K562 (cell line): ENCODE measurements at places on chromosomes 7 and 10. TPM values are rescaled to one million over a fixed set of nuclear protein-coding genes. Genes with fewer than 3 reads are reported as not detected.
A peak's percentile ranks its signal among the peaks of the same experiment; 100 is the strongest.

DNA sequence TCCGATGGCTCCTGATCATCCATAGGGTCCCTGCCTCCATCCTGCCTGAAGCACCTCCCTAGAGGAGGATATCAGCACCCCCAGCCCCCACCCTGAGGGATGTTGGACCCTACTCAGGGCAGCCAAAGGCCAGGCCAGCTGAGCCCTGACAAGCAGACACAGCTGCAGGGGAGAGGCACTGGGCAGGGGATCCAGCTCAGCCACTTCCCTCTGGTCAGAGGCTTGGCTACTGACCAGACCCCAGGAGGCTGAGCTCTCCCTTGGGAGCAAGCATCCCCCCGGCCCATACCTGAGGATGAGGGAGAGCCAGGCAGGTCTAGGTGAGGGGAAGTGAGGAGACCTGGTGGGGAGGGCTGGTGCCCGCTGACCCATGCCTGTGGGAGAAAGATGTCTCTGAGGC, 6.6 kb downstream of the LDB3 start:
- no peaks in the 10 kb centered on the region for H3K36me3 ChIP-seq
- DNase-seq: no peak
- H3K27ac ChIP-seq: no peak overlapping the region
- H3K4me1 ChIP-seq: peaks cover 10% of the 10 kb centered on the region

- no peaks in the 10 kb centered on the region for H3K27me3 ChIP-seq
- no peak overlapping the region for H3K4me3 ChIP-seq
- H3K4me1 ChIP-seq: peaks cover 58% of the 10 kb centered on the region
- H3K36me3 ChIP-seq: peaks cover 6% of the 10 kb centered on the region; the same call in 1 of the 3 replicates
- peak overlapping the region; percentile 71; the same call in 2 of the 3 replicates for H3K27ac ChIP-seq
These were observed 102.7 kb downstream of the FAM53B start for GRCh38 chr10:124641282-124642087.

- no peak overlapping the region for H3K4me3 ChIP-seq
- H3K4me1 ChIP-seq: no peaks in the 10 kb centered on the region; the same call in 2 of the 3 replicates
- no peak for DNase-seq
- H3K36me3 ChIP-seq: peaks cover 21% of the 10 kb centered on the region; the same call in 2 of the 3 replicates
- no peak overlapping the region for H3K27ac ChIP-seq
These were observed 64.2 kb downstream of the MINDY4 start for GRCh38 chr7:30835396-30835915.

GRCh38 chr10:130041451-130042371, 68.9 kb downstream of the C10orf143 start:
- H3K27me3 ChIP-seq: peaks cover 3% of the 10 kb centered on the region; the same call in 2 of the 3 replicates
- H3K36me3 ChIP-seq: no peaks in the 10 kb centered on the region
- H3K4me3 ChIP-seq: no peak overlapping the region
- H3K4me1 ChIP-seq: no peaks in the 10 kb centered on the region

DNA sequence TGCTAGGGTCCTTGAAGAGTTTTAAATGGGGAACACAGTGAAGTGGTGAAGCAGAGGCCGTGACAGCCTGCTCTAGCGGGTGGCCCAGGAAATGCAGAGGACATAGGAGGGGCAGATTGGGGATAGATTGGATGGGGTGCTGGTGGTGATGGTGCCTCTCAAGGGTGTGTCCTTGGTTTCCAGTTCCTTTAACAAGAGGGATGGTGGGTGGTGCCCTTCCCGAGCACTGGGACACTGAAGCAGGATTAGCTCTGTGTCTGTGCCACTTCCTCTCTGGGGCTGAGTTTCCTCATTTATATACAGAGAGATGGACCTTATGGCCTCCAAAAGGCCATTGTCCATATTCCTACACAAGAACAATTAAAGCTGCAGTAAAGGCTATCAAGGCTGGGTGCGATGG, 285.5 kb downstream of the TCF7L2 start:
- DNase-seq: no peak
- peaks cover 20% of the 10 kb centered on the region for H3K27me3 ChIP-seq
- H3K36me3 ChIP-seq: no peaks in the 10 kb centered on the region
- H3K4me1 ChIP-seq: no peaks in the 10 kb centered on the region

The PNPLA8 gene
- 12.8 and 13.0 TPM in 2 replicates for total RNA-seq

DNA sequence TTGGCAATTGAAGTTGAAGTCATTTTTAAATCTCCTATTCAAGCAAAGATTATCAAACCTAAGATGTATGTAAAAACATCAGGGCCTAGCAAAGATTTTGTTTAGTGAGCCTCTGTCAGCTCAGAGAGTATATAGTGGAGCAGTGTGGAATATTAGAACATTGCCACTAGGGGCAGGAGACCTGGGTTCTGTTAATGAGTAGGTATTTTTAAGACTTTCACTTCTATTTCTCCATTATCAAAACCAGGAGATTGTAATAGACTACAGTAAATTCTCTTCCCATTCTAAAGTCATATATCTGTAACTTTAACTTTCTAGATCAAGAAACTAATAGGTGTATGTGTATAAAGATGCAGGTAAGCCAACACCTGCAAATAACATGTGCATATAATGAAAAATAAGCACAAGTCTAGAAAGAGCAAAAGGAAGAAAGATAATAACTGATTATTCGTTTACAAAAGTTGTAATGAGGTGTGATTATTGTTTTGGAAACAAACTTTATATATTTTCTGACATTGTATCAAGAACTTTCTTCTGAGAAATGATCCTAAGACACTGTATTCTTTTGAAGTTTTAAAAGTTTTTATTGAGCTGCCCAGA, 64.4 kb downstream of the KCND2 start:
- no peak overlapping the region for H3K27ac ChIP-seq
- no peak overlapping the region for H3K4me3 ChIP-seq
- H3K27me3 ChIP-seq: no peaks in the 10 kb centered on the region
- no peaks in the 10 kb centered on the region for H3K4me1 ChIP-seq
- peak; percentile 27 for DNase-seq
- H3K36me3 ChIP-seq: no peaks in the 10 kb centered on the region

The CD36 gene
- 0.42 and 0.72 TPM in 2 replicates for total RNA-seq

The PITX3 gene
- total RNA-seq: 0.56 and 0.98 TPM in 2 replicates

- H3K27ac ChIP-seq: no peak overlapping the region
- H3K36me3 ChIP-seq: no peaks in the 10 kb centered on the region
- H3K4me3 ChIP-seq: no peak overlapping the region
- H3K27me3 ChIP-seq: no peaks in the 10 kb centered on the region; the same call in 2 of the 3 replicates
- no peaks in the 10 kb centered on the region for H3K4me1 ChIP-seq
These were observed 31.4 kb upstream of the DLX6 start for GRCh38 chr7:96973986-96974385.

The GLI3 gene
- 0.18 and 0.27 TPM in 2 replicates for total RNA-seq

DNA sequence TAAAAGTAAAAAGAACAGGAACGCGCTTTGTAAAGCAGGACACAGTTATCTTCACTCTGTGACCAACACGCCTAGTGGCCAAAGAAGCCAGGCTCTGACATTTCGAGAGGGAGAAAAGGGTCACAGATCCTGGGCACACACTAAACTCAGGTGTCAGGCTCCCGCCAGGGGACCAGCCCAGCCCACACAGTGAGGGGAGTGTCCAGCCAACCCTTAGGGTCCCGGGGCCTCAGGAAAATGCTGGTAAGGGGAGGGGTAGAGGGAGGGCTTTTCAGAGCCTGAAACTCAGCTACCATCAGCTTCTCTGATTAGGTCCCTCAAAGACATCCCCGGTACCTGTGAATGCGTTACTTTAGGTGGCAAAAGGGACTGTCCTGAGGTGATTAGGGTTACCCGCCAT, 16.6 kb downstream of the ANXA11 start:
- no peak for DNase-seq
- no peaks in the 10 kb centered on the region for H3K27me3 ChIP-seq
- peak overlapping the region; percentile 60 for H3K27ac ChIP-seq
- peaks cover 31% of the 10 kb centered on the region for H3K4me1 ChIP-seq
- no peak overlapping the region for H3K4me3 ChIP-seq

GRCh38 chr7:107077699-107078516, 33.4 kb downstream of the PRKAR2B start:
- peaks cover 21% of the 10 kb centered on the region; the same call in 2 of the 3 replicates for H3K36me3 ChIP-seq
- H3K4me3 ChIP-seq: no peak overlapping the region
- H3K4me1 ChIP-seq: peaks cover 27% of the 10 kb centered on the region
- H3K27ac ChIP-seq: peak overlapping the region; percentile 65

DNA sequence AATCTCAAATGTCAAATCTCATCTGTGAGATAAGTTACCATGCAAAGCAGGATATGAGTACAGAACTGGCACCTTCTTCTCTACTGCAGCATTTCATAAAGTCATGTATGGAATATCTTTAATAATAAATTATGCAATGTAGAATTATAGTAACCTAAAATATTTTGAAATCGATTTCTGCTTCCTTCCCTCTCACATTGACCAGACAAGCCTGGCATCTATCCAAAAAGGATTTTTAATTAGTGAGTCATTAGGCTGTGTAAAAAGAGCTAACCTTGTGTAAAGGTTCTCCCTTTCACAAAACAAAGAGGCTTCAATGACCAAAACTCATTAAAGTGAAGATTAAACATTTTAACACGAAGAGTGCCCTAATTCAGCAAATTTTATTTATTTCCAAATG, 48.8 kb upstream of the EXOC6 start:
- H3K4me1 ChIP-seq: no peaks in the 10 kb centered on the region; the same call in 2 of the 3 replicates
- no peaks in the 10 kb centered on the region for H3K36me3 ChIP-seq
- no peaks in the 10 kb centered on the region for H3K27me3 ChIP-seq
- DNase-seq: no peak

- H3K4me1 ChIP-seq: peaks cover 38% of the 10 kb centered on the region
- DNase-seq: peak; percentile 53
- no peaks in the 10 kb centered on the region for H3K36me3 ChIP-seq
- H3K27me3 ChIP-seq: no peaks in the 10 kb centered on the region
These were observed 69.2 kb upstream of the FAM171A1 start for GRCh38 chr10:15440204-15440711.

GRCh38 chr7:122103064-122103463, 41.0 kb downstream of the AASS start:
- no peak for DNase-seq
- no peaks in the 10 kb centered on the region for H3K4me1 ChIP-seq
- no peaks in the 10 kb centered on the region for H3K27me3 ChIP-seq
- H3K27ac ChIP-seq: no peak overlapping the region
- no peak overlapping the region for H3K4me3 ChIP-seq

GRCh38 chr7:39609113-39609934, 14.0 kb upstream of the RALA start:
- H3K27me3 ChIP-seq: no peaks in the 10 kb centered on the region
- no peak overlapping the region for H3K27ac ChIP-seq
- H3K4me3 ChIP-seq: no peak overlapping the region
- DNase-seq: no peak

GRCh38 chr7:22051886-22052673, 106.4 kb upstream of the CDCA7L start:
- no peak overlapping the region for H3K4me3 ChIP-seq

- no peak for DNase-seq
- H3K27me3 ChIP-seq: no peaks in the 10 kb centered on the region
- no peak overlapping the region for H3K27ac ChIP-seq
- no peaks in the 10 kb centered on the region for H3K36me3 ChIP-seq
- H3K4me1 ChIP-seq: no peaks in the 10 kb centered on the region
These were observed 32.5 kb upstream of the OTUD1 start for GRCh38 chr10:23406409-23406808.

DNA sequence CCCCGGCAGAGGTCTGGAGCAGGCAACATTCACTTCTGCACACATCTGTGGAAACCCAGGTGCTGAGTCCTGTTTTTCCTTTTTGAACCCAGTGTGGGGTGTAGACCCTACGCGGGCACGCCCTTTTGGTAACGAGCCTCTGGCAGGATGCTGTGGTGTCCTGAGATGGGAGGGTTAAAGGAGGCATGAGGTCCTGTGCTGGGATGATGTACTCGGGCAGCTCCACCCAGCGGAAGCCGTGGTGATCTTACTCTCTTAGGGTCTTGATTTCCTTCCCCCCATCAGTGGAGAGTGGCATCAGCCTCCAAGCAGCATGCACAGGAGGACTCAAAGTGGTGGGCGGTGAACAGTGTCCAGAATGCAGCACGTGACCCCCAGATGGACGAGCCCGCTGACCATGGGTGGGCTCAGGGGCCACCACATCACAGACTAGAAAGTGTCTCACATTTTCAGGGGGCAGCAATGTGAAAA, 148.6 kb downstream of the DNAJB6 start:
- H3K4me3 ChIP-seq: no peak overlapping the region
- H3K36me3 ChIP-seq: no peaks in the 10 kb centered on the region
- H3K27me3 ChIP-seq: peaks cover 34% of the 10 kb centered on the region
- H3K27ac ChIP-seq: no peak overlapping the region
- H3K4me1 ChIP-seq: peaks cover 3% of the 10 kb centered on the region; the same call in 1 of the 2 replicates

The C10orf67 gene
- not detected in 2 replicates for total RNA-seq

- H3K4me3 ChIP-seq: no peak overlapping the region
- H3K27me3 ChIP-seq: no peaks in the 10 kb centered on the region
- DNase-seq: no peak
- H3K36me3 ChIP-seq: no peaks in the 10 kb centered on the region
- no peaks in the 10 kb centered on the region for H3K4me1 ChIP-seq
- no peak overlapping the region for H3K27ac ChIP-seq
These were observed 158.5 kb downstream of the JCAD start for GRCh38 chr10:29900865-29901264.

- no peaks in the 10 kb centered on the region for H3K27me3 ChIP-seq
- DNase-seq: no peak
- H3K4me1 ChIP-seq: peaks cover 14% of the 10 kb centered on the region; the same call in 1 of the 2 replicates
- peak overlapping the region; percentile 30; the same call in 1 of the 3 replicates for H3K27ac ChIP-seq
- H3K4me3 ChIP-seq: no peak overlapping the region
These were observed 3.2 kb upstream of the ZNF248 start for GRCh38 chr10:37860494-37861190.

GRCh38 chr7:1669954-1670893, at the start of gene ELFN1:
TSS of gene ELFN1 (plus strand) at chr7:1670277. CDS start at chr7:1744597, 74,320 bp downstream.
- H3K27me3 ChIP-seq: peaks cover 43% of the 10 kb centered on the region
- no peak within 1 kb of the TSS for H3K27ac ChIP-seq
- peak; percentile 64 for DNase-seq
- H3K36me3 ChIP-seq: no peaks in the 10 kb centered on the region

The PSAP gene
- 458 and 473 TPM in 2 replicates for total RNA-seq

- no peak overlapping the region for H3K4me3 ChIP-seq
- DNase-seq: no peak
These were observed 13.6 kb downstream of the UNCX start for GRCh38 chr7:1246160-1246870.

GRCh38 chr7:117152213-117153007, 170.4 kb downstream of the WNT2 start:
- H3K36me3 ChIP-seq: peaks cover 60% of the 10 kb centered on the region; the same call in 2 of the 3 replicates
- DNase-seq: no peak
- H3K4me1 ChIP-seq: no peaks in the 10 kb centered on the region; the same call in 1 of the 3 replicates
- H3K4me3 ChIP-seq: no peak overlapping the region
